Endothelial cell of umbilical vein (primary cell): ENCODE measurements at places on chromosomes 4 and X. TPM values are rescaled to one million over a fixed set of nuclear protein-coding genes. Genes with fewer than 3 reads are reported as not detected.

- no peaks in the 10 kb centered on the region for H3K27me3 ChIP-seq
- H3K36me3 ChIP-seq, result no peaks in the 10 kb centered on the region
- peak; percentile 90 for DNase-seq
- H3K4me1 ChIP-seq, result peaks cover 22% of the 10 kb centered on the region
Measured at GRCh38 chrX:25523574-25524540, 508.1 kb upstream of the ARX start.

DCHS2 gene
- polyA plus RNA-seq, result not detected in 2 replicates

TMEM156 gene
- polyA plus RNA-seq, result 0.33 and 0.39 TPM in 2 replicates

NWD2 gene
- not detected in 2 replicates for polyA plus RNA-seq

DNA sequence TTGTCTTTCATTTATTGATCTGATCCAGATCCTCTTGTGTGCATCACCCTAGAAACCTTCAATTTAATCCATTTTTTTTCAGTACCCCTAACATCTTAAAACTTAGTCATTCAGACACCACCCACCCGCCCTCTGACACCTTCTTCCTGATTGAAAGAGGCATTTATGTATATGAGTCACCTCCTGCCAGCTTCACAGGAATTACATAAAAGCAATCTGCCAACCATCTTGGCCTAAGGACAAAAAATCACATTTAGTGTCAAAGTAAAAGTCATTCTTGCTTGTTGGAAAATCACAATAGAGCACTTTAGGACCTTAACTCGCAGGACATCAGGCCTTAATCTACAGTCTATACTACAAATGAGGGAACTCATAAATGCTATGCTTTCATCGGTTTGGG lies 52.1 kb downstream of the NDST3 start:
- H3K36me3 ChIP-seq, result no peaks in the 10 kb centered on the region
- peak; percentile 88 for DNase-seq
- no peaks in the 10 kb centered on the region for H3K27me3 ChIP-seq
- no peak overlapping the region for H3K4me3 ChIP-seq

DNA sequence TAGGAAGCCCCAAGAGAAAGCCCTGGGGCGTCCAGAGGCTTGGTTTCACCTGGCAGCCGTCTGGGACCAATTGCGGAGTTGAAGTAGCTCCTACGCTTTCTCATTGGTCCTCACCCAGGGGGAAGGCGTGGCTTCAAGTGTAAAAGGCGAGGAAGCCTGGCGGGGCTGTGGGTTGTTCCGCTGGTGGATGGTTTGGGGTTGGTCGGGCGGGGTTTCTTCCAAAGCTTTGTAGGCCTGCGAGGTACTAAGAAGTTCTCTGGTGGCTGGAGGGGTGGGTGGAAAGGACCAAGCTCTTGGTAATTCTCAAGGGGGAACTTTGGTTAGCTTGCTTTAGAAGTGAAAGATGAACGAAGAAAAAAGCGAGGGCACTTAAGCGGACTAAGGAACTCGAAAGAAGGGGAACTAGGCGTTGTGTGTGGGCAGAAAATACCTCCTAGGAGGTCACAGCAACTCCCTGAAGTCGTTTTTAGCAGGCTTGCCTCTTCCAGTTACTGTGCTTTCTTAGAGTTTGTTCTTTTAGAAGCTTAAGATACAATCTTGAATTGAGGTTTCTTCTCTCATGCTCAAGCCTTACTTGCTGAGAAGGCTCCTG lies 36.6 kb downstream of the CCNG2 start:
- H3K27ac ChIP-seq, result no peak overlapping the region
- no peaks in the 10 kb centered on the region for H3K36me3 ChIP-seq
- peaks cover 46% of the 10 kb centered on the region for H3K27me3 ChIP-seq
- H3K4me1 ChIP-seq, result no peaks in the 10 kb centered on the region
- no peak overlapping the region for H3K4me3 ChIP-seq

DNA sequence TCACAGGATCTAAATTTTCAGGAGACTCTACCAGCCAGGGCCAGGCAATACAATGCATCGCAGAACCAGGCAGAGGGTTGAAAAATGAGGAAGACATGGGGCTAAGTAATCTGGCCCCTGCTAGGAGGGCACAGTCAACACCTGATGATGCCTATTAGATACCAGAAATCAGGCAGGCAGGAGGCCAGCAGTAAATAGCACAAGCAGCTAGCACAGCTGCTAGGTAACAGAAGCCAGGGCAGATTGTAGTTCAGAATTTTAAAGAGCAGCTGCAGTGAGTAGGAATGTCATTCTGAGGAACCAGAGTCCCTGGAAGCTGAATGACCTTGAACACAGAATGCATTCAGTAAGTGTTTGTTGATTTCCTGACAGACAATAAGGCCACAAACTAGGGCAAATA lies 38.8 kb upstream of the TRPC5OS start:
- H3K4me3 ChIP-seq, result no peak overlapping the region
- no peak overlapping the region for H3K27ac ChIP-seq
- no peak for DNase-seq

JAKMIP1 gene
- not detected in 2 replicates for polyA plus RNA-seq

DNA sequence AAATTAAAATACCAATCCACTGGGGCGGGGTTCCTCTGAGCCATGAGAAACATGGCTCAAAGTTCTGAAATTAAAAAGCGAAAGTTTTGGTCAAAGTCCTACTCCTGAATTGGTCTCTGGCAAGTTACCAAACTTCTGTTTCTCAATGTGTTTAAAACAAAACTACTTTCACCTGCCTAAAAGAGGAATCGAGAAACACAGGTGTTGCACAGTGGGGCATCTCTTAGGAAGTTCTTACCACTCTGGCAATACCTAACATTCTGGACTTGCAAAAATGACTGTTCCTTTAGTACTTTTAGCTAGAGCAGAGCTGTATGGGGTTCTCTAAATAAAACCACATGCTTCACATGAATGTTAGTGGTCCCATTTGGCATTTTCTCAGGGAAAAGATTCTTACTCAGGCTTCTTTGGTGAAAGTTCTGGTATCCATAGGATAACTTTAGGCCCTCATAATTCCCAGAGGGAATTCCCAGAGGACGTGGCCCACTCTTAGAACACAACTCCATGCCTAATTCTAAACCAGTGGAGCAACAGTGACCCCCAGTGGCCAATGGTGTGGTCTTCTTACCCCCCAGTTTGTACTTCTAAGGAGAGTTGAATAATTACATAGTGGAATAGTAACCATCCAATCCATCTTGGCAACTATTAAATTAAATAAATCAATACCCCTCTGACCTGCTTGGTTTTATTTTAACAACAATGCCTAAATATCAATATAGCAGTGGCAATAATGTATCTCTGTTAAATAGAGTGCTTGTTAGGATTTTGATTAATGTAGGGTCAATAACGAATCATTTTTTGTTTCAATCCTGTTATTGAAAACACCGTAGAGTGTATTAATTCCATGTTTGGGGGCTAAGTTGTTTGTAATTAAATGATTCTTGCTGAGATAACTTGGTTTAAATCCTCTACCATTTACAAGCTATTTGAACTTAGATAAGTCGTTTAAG lies 21.9 kb downstream of the BMP3 start:
- no peaks in the 10 kb centered on the region for H3K27me3 ChIP-seq
- no peaks in the 10 kb centered on the region for H3K4me1 ChIP-seq
- DNase-seq, result peak; percentile 52
- H3K4me3 ChIP-seq, result no peak overlapping the region
- no peaks in the 10 kb centered on the region for H3K36me3 ChIP-seq

GRCh38 chr4:17385403-17385802 lies 126.5 kb downstream of the QDPR start:
- H3K4me1 ChIP-seq, result no peaks in the 10 kb centered on the region
- no peak overlapping the region for H3K27ac ChIP-seq
- no peak overlapping the region for H3K4me3 ChIP-seq
- H3K27me3 ChIP-seq, result no peaks in the 10 kb centered on the region

DNA sequence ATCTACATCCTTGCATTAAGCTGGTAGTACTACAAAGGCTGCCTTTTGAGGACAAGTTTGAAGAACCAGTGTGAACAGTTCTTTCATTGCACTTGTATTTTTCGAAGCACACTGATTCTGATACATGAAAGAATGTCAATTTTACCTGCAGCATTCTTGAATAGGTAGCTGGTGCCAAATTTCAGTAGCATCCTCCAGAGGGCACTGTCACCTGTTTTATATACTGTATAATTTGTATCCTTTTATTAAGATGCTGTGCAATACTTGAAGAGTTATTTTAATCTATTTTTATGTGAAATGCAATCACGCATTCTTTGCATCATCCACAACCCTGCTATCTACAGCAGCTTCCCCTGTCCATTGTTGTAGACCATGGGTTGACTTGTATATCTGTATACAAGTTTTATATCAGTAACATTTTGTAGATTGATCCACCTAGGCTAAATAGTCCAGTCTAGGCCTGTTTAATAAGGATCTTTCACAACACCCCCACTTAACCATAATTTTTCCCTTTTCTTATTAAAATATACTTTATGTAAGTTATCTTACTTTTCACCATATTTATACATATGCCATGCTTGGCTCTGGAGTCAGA lies 325.7 kb downstream of the PCDH7 start:
- H3K4me3 ChIP-seq, result no peak overlapping the region
- H3K27me3 ChIP-seq, result no peaks in the 10 kb centered on the region
- peak; percentile 74 for DNase-seq
- no peaks in the 10 kb centered on the region for H3K36me3 ChIP-seq
- no peak overlapping the region for H3K27ac ChIP-seq
- H3K4me1 ChIP-seq, result no peaks in the 10 kb centered on the region

ADH1B gene
- not detected in 2 replicates for polyA plus RNA-seq

DNA sequence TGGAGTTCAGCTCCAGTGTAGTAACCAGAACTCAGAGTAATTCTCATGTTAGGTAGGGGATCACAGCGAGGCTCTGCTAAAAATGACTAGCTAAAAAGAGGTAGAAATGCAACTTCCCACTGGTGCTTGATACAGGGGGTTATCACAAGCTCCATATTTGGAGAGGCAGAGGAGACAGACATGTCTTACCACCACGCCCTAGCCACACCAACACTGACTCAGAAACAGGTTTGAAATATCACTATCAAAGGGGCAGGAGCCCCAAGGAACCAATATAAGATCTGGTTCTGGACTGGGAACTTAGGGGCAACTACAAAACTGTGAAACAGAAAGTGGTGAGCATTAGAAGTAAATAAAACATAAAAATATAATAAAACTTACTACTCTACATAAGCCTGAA lies 62.9 kb downstream of the IQCM start:
- no peaks in the 10 kb centered on the region for H3K36me3 ChIP-seq
- H3K4me1 ChIP-seq, result no peaks in the 10 kb centered on the region
- H3K4me3 ChIP-seq, result no peak overlapping the region
- no peak overlapping the region for H3K27ac ChIP-seq
- DNase-seq, result no peak

DNA sequence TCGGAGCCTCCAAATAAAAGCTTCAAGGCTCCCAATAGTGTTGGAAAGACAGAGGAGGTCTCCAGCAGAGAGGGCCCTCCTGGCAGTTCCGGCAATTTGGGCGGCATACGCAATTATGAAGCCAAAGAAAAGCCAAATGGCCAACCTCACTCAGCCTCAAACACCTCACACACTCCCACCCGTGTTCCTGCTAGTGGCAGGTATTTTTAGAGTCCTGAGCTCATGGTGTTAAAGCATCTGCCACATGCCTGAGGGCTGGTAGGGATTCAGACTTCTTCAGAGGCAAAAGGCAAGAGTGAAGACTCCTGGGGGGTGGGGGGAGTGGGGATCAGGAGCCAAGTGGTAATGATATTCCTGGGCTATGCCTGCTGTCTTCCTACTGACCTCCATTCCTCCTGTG lies 7.4 kb downstream of the RAB33A start:
- no peaks in the 10 kb centered on the region for H3K36me3 ChIP-seq
- H3K27me3 ChIP-seq, result no peaks in the 10 kb centered on the region
- no peak overlapping the region for H3K27ac ChIP-seq
- H3K4me3 ChIP-seq, result no peak overlapping the region

DNA sequence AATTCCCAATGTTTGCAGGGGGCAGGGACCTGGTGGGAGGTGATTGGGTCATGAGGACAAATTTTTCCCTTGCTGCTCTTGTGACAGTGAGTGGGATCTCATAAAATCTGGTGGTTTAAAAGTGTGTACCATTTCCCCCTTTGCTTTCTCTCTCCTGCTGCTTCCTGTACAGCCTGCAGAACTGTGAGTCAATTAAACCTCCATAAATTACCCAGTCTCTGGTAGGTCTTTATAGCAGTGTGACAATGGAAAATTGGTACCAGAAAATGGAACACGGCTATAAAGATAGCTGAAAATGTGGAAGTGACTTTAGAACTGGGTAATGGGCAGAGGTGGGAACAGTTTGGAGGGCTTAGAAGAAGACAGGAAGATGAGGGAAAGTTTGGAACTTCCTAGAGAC lies 108.7 kb upstream of the NPFFR2 start:
- no peaks in the 10 kb centered on the region for H3K4me1 ChIP-seq
- no peak for DNase-seq
- no peaks in the 10 kb centered on the region for H3K36me3 ChIP-seq
- no peaks in the 10 kb centered on the region for H3K27me3 ChIP-seq

DNA sequence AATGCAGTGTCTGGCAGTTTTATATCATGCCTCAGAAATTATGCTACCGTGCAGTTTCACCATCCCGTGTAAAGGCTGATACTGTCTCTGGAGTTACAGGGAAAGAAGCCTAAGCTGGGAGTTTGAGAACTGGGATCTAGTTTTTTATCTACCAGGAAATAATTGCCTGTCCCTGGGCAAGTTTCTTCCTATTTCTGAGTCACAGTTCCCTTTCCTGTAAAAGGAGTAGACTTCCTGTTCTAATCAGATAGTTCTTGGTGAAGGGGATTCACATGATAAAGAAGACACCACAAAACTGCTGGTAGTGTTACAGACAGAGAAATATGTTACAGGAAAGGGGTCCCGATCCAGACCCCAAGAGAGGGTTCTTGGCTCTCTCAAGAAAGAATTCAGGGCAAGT lies 17.1 kb downstream of the HERC3 start:
- no peak overlapping the region for H3K4me3 ChIP-seq
- H3K27me3 ChIP-seq, result no peaks in the 10 kb centered on the region
- peak overlapping the region; percentile 56 for H3K27ac ChIP-seq
- H3K4me1 ChIP-seq, result peaks cover 54% of the 10 kb centered on the region
- peak; percentile 69 for DNase-seq

CENPVL3 gene
- polyA plus RNA-seq, result not detected in 2 replicates

GRCh38 chr4:183377491-183377890 lies 55.3 kb upstream of the CLDN24 start:
- no peaks in the 10 kb centered on the region for H3K4me1 ChIP-seq
- no peak for DNase-seq
- H3K4me3 ChIP-seq, result no peak overlapping the region
- H3K36me3 ChIP-seq, result no peaks in the 10 kb centered on the region
- H3K27me3 ChIP-seq, result peaks cover 2% of the 10 kb centered on the region

GRCh38 chr4:21888195-21888976 lies 60.2 kb downstream of the KCNIP4 start:
- no peak overlapping the region for H3K4me3 ChIP-seq
- H3K27ac ChIP-seq, result no peak overlapping the region
- H3K27me3 ChIP-seq, result no peaks in the 10 kb centered on the region
- no peaks in the 10 kb centered on the region for H3K4me1 ChIP-seq

DNA sequence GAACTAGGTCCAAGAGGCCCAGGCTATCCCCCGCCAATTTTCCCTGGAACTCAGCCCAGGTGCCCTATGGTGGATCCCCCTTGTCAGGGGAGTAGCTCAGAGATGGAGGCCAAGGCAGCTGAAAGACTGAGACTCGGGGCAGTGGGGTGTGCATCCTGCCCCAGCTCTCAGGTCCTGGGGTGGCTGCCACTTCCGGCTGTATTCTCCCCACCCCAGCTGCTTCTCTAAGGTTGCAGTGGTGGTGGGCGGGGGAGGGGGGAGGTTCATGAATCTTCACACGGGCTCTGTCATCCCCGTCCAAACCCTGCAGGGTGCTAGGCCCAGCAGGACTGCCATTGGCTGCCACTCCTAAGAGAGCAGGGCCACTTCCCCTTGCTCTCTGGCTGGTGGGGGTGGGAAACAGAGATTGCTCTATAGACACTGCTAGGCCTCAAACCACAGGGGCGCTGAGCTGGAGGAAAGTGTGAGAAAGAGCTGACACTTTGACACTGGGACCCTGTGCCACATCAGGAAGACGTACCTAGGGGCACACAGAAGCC lies 1.5 kb downstream of the SASH3 start:
- no peak overlapping the region for H3K27ac ChIP-seq
- peaks cover 14% of the 10 kb centered on the region for H3K4me1 ChIP-seq
- H3K4me3 ChIP-seq, result no peak overlapping the region
- DNase-seq, result no peak
